Melanocyte of skin (primary cell): ENCODE measurements at places on chromosomes 5 and 9. TPM values are rescaled to one million over a fixed set of nuclear protein-coding genes. Genes with fewer than 3 reads are reported as not detected.

Gene MRPL50
- total RNA-seq: 12.4 and 17.4 TPM in 2 replicates

Gene HTR4
- not detected in 2 replicates for total RNA-seq

Gene SLCO6A1
- total RNA-seq: not detected in 2 replicates

Gene HSPB3
- total RNA-seq: not detected in 2 replicates

Gene IFNB1
- 0.69 TPM in 1 of 2 replicates, not detected in the other for total RNA-seq

Gene MYOT
- not detected in 2 replicates for total RNA-seq

Gene PHF24
- 3.1 and 4.4 TPM in 2 replicates for total RNA-seq

Gene BTNL3
- not detected in 2 replicates for total RNA-seq

Gene GRM6
- not detected in 2 replicates for total RNA-seq

Gene MED27
- 20.0 and 20.4 TPM in 2 replicates for total RNA-seq

Gene ACER2
- total RNA-seq: 1.5 and 1.7 TPM in 2 replicates

Gene MEIKIN
- not detected in 2 replicates for total RNA-seq

Gene HTR1A
- not detected in 2 replicates for total RNA-seq

Gene TAF11L10
- total RNA-seq: not detected in 2 replicates

Gene ERCC8
- 15.3 and 26.5 TPM in 2 replicates for total RNA-seq

Gene RAPGEF1
- 64.0 and 85.3 TPM in 2 replicates for total RNA-seq

Gene FOXI1
- total RNA-seq: not detected in 2 replicates

Gene SPDL1
- 14.5 and 15.5 TPM in 2 replicates for total RNA-seq

Gene TAF1L
- total RNA-seq: under 0.01 TPM in 1 of 2 replicates, not detected in the other

Gene GRXCR2
- total RNA-seq: not detected in 2 replicates

Gene SREK1IP1
- 6.0 and 12.2 TPM in 2 replicates for total RNA-seq

Gene THOC3
- 44.0 and 84.8 TPM in 2 replicates for total RNA-seq

Gene AUH
- 12.0 and 19.7 TPM in 2 replicates for total RNA-seq

Gene TLX3
- total RNA-seq: not detected in 2 replicates

Gene CEP120
- 14.3 and 19.9 TPM in 2 replicates for total RNA-seq

Gene SLC9A3
- 1.1 and 1.4 TPM in 2 replicates for total RNA-seq

Gene C9
- 0.93 TPM in 1 of 2 replicates, not detected in the other for total RNA-seq
